Stimulated activated CD8-positive, alpha-beta memory T cell treated with anti-CD3 and anti-CD28 coated beads, Interleukin-15, amount 100 ng/mL, for 4 hours (primary cell): ENCODE measurements at places on chromosomes 11 and 22.
A peak's percentile ranks its signal among the peaks of the same experiment; 100 is the strongest.

GRCh38 chr22:42895541-42895981, 38.5 kb upstream of the ARFGAP3 start:
- DNase-seq = no peak

DNA sequence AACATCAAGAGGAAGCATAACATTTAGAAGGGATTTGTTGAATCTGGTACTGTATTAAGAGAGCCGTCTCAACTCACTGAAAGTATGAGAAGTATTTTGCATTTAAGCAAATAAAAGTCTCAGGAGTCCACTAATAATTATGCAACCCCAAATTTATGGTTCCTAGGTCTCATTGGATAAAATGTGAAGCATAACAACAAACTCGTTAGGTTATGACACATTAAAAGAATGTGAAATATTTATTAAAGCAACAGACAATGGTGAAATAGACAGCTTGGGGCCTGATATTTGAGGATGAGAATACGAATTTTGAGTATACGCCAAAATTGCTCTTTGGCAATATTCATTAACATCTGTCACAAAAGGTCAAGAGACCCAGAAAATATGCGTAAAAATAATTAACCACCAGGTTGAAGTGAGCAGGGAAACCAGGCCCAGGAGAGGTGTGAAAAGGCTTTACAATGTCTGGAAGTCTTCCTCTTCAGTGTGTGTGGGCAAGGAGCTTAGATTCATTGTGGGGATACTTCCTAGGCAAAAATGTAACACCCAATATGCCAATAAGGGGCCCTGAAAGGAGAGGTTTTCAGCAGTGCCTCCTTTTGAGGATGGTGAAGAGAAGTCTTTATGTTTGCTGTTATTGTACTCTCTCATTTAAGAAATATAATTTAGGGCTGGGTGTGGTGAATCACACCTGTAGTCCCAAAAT, 89.2 kb downstream of the FDX1 start:
- DNase-seq = no peak

DNA sequence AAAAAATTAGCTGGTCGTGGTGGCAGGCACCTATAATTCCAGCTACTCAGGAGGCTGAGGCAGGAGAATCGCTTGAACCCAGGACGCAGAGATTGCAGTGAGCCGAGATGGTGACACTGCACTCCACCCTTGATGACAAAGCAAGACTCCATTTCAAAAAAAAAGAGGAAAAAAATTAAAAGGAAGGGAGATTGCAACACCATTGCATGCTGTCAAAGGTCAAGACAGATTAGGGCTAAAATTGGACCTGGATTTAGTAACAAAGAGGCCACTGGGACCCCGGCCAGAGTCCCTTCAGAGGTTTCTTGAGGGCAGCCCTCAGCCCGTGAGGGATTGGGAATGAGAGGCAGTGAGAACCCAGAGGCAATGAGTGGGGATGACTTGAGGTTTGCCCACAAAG, 8.2 kb upstream of the MAFF start:
- DNase-seq = no peak

- DNase-seq = no peak
Observed at GRCh38 chr11:102192349-102193066, 82.3 kb downstream of the YAP1 start.

GRCh38 chr11:75565221-75565814, 3.3 kb downstream of the SERPINH1 start:
- no peak for DNase-seq

GRCh38 chr11:97461044-97461880, 1071.4 kb downstream of the JRKL start:
- DNase-seq = no peak

DNA sequence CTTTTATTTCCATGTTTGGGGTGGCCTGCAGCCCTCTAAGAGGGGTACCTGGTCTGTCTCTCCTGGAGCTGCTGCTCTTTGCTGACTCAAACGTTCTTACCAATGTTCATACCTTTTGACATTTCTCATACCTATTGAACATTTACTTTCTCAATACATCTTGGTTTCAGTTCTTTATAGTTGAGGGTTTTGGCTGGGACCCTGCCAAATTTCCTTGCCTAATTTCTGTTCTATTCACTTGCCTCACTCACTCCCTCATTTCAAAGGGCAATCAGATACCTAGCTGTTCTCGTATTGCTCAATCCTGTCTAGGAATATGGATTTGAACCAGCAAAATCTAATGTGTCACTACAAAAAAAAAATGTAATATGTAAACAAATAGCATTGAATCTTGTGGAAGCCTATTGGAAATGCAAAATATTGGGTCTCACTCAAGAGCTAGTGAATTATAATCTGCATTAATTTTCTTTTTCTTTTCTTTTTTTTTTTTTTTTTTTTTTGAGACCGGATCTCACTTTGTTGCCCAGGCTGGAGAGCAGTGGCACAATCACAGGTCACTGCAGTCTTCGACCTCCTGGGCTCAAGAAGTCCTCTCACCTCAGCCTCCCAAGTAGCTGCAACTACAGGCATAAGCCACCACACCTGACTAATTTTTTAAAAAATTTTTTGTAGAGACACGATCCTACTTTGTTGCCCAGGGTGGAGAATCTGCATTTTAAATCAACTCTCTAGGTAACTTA, 7.5 kb downstream of the OR6M1 start:
- no peak for DNase-seq

- no peak for DNase-seq
Observed at GRCh38 chr22:45430871-45431270, 17.4 kb downstream of the RIBC2 start.

DNA sequence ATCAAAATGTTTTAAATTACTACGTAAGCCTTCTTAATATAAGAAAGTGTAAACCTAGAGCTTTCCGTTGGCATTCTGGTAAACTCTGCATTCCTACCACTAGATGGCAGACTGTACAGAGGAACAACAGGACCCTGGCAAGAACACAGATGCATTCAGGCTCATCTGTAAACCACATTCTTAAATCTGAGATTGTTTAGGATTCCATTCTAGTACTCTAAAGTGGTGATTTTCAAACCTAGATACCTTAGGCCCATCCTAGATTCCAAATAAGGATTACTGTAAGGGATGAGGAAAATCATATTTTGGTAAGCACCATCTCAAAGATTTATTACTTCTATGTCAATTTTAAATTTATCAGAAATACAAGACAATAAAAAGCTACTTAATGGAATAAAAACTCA, 26.9 kb downstream of the PICALM start:
- peak; percentile 30 for DNase-seq

GRCh38 chr11:1193326-1194230, 29.3 kb upstream of the MUC5B start:
- no peak for DNase-seq

- no peak for DNase-seq
Observed at GRCh38 chr11:20002312-20003216, 157.7 kb downstream of the DBX1 start.

DNA sequence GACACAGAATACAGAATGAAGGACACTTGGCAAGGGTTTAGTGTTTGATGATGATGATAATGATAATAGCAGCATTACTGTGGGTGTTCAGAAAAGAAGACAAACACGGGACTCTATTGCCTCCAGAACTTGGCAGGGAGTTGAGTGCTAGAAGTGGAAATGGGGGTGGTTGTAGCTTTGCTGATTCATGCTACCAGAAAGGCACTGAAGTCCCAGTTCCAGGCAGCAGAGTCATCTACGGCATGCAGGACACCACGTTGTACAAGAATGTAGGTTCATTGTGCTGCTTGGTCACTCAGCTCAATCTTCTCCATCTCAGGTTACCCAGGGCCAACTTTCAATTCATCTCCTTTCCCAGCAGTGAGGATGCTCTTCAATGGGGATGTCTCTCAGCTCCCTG, 115.7 kb downstream of the NTM start:
- no peak for DNase-seq

- no peak for DNase-seq
Observed at GRCh38 chr11:91731051-91731450, 493.6 kb upstream of the FAT3 start.

DNA sequence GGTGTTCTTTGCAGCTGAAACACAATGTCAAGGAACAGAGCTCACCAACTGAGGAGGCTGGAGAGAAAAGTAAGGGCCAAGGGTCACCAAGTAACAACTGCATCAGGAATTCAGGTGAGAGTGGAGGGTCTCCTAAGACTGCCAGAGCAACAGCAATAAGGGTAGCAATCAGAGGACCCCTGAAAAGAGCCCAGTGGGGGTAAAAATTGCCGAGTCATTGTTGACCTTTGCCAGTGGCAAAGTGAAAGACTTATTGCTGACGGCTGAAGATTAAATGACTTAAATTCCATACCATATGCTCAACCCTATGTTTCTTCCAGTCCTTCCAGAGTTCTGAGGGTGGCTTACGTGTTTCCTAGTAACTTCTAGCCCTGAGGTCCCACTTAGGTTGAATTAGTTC, 51.9 kb upstream of the ARHGAP42 start:
- no peak for DNase-seq

DNA sequence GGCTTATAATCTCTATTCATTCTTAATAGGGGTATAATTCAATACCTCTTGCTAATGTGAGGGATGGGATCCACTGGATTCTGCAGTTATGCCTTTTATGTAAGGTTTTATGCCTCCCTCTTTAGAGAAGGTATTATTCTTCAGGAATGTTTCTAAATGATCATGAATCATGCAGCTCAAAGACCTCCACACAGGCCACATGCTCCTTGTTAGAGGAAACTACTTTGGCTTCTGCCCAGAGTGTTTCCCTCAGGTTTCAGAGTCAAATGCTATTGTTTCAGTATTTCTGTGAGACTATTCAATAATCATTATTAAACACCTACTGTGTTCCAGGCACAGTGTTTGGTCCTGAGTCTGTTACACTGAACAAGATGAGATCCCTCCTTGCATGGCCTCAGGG, 115.9 kb downstream of the RAB38 start:
- no peak for DNase-seq

- no peak for DNase-seq
Observed at GRCh38 chr11:61290905-61291690, 4.0 kb downstream of the VWCE start.

DNA sequence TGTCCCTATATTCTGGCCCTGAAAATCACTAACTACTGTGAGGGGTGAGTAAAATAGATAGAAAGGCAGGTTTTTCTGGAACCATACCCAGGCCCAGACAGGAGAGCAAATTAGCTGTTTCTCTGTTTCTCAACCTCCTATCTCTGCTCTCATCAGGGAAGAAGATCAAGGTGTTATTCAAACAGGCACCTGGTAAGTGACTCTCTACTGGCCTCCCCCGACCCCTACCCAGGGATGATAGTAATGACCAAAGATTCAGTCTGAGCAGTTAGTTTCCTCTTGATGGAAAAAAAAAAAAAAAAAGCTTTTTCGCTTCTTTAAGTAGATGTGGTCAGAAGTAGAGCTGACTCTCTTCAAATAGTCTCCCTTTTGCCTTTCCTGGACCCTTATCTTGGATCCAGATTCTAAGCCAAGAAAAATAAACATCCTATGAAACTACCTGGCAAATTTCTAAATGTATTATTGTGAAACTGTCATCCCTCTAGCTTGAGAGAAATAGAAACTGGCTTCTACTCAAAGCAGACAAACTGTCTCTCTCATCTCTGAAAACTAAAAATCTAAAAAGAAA, 9.9 kb downstream of the LRRC4C start:
- no peak for DNase-seq

GRCh38 chr22:40021401-40022000, 26.7 kb downstream of the FAM83F start:
- DNase-seq = no peak

- DNase-seq = no peak
Observed at GRCh38 chr22:19207884-19208283, 29.3 kb upstream of the SLC25A1 start.

DNA sequence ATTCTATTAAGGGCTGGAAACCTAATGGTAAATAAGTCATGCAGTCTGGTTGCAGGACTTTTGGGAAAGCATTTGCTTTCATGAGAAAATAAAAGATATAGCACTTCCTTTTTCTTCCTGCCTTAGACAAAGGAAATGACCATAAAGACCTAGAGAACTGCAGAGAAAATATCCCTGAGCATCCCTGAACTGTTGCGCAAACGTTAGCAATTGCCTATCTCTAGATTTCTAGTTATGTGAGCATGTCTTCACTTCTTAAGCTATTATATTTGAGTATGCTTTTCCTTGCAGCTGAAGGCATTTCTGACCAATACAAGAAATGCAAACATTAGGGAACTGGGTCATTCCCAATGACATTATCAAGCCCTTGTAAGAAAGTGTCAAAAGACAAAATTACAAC, 110.6 kb downstream of the KIF18A start:
- DNase-seq = no peak

- no peak for DNase-seq
Observed at GRCh38 chr22:36197514-36198146, 4.0 kb downstream of the APOL4 start.
